ENCODE measurements at places on chromosomes 4 and X.

DNA sequence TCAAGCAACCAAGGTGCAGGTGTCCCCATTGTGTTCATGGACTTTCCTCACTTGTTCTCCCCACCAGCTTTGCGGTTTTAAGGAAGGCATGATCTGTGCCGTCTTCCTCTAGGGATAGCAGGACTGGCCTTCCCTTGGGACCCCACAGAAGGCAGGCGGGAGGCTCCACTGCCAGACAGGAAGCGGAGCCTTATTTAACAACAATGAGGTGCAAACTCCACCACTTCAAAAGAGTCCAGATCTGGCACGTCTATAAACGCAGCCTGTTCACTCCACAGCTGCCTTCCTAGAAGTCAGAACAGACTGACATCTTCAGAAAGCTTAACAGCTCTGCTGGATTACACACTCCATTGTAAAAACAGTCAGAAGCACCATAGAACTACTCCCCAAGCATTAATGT, 1.7 kb upstream of the GPR143 start:
- no peak for DNase-seq

GRCh38 chrX:38839944-38840343, 38.7 kb downstream of the MID1IP1 start:
- DNase-seq, result no peak

DNA sequence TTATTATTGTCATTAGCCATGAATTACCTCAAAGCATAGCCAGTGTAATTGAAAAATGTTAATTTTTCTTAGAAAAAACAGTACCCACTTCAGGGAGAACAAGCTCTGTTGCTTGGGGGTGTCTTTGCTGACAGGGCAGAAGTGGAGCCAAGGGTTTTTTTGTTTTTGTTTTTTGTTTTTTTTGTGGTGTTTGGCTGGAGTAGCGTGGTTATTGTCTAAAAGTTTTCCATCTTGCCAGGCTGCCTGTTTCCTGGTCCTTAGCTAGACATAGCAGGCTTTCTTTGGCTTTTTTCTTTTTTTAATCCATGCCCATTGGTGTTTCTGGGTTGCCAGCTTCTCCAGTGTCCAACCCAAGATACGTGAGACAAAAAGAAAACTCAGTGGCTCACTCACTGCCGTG, 61.5 kb downstream of the CASP3 start:
- no peak for DNase-seq

DNA sequence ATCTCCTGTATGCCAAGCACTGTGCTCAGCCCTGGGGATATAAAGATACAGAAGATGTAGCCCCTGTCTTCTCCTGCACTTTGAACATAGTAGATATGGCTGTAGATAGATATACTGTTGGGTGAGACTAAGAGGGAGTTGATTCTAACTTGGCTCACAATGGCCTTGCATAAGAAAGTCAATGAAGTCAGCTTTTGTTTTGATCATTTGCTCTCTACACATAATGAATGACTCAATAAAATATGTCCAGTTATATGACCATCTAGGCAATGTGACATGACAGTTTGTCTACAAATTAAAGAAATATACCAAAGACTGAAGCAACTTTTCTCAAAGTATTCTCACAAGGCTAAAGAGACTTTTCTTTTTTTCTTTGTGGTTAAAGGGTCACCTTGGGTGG, 147.6 kb upstream of the DIPK2B start:
- no peak for DNase-seq

DNA sequence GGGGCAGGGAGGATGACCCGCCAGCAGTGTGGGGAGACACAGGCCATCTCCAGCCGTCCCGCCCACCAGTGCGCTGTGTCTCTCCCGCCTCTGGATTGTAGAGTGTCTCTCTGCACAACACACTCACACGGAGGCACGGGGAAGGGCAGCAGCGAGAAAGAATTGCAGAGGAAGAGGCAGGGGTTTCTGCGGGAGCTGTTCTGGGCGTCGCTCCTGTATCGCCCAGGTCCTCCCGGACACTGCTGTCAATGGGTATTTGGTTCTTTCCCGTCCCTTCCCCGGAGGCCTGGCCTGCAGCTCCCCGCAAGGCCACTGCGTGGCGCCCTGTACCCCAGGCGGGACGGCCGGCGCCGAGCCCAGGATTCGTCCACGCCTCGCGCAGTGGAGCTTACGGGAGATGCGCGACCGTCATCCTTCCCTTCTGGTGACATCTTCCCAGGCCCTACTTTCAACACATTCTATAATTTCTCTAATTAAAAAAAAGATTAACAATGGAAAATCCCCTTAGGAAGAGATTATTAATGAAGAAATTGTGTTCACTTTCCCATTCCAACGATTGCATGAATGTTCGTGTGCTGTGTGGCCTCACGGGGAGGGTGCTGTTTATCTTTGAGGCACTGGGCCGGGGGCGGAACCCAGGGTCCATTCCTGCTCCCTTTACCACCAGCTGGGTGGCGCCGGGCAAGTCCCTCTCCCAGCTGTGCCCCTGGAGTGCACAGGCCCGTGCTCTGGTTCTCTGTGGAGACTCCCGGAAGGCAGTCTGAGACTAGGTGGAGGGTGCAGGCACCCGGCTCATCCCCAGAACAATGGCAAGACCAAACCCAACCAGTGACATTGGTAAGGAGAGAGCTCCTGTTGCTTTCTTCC, 95.7 kb downstream of the CPZ start:
- no peak for DNase-seq

- no peak for DNase-seq
Measured at GRCh38 chrX:56281789-56282188, 49.6 kb downstream of the KLF8 start.

DNA sequence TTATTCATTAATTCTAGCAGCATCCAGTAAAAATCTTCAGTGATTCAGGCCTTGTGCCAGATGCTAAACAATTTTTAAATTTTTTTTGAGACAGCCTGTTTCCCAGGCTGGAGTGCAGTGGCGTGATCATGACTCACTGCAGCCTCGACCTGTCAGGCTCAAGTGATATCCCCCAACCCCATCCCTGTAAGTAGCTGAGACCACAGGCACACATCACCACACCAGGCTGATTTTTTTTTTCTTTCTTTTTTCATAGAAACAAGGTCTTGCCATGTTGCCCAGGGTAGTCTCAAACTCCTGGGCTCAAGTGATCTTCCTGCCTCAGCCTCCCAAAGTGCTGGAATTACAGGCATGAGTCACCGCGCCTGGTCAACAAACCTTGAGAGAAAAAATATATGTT, 705.5 kb downstream of the ARAP2 start:
- DNase-seq, result no peak

- DNase-seq, result no peak
Measured at GRCh38 chr4:56668267-56668666, 12.8 kb downstream of the HOPX start.

DNA sequence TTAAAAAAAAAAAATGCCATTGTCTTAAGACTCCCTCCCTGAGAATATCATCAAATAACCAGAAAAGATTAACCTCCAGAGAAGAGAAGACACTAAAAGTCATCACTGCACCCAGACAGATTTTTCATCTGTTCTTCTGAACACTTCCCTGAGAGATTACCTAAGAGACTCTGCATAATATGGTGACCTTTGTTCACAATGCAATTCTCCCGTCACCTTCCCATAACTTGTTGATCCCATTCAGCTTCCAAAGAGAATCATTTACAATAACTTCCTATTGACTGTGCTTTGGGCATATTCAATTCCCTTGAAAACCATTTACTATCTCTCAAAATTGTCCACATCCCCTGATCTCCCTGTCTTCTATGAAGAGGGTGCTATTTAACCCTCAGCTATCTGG, 85.1 kb upstream of the SMAD1 start:
- DNase-seq, result no peak

- no peak for DNase-seq
Measured at GRCh38 chr4:105277702-105278101, 131.0 kb downstream of the TET2 start.

GRCh38 chrX:43552156-43552555, 103.9 kb upstream of the MAOA start:
- no peak for DNase-seq

DNA sequence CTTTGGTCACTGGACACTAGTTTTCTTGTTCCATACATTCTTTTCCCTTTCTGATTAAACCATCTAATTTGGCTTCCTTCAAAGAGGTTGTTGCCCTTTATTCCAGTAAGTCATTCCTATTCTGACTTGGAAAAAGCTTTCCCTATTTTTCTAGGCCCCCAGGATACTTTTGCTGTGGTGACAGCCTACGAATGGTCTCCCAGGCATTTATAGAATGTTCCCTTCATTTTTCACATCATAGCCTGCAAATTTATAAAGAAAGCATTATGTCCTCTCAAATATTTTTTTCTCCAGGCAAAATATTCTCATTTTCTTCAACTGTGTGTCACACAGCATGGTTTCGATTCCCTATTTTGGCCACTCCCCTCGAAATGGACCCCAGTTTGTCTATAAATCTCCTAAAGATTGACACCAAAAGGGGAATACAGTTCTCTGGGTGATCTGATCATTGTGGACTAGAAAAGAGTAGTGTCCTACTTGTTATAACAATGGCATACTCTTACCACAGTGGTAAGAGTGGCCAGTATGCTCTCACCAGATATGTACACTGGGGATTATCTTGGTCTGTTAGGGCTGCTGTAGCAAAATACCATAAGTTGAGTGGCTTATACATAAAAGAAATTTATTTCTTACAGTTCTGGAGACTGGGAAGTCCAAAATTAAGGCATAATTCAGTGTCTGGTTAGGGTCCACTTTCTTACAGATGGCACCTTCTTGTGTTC, 41.5 kb upstream of the BMP2K start:
- DNase-seq, result no peak

DNA sequence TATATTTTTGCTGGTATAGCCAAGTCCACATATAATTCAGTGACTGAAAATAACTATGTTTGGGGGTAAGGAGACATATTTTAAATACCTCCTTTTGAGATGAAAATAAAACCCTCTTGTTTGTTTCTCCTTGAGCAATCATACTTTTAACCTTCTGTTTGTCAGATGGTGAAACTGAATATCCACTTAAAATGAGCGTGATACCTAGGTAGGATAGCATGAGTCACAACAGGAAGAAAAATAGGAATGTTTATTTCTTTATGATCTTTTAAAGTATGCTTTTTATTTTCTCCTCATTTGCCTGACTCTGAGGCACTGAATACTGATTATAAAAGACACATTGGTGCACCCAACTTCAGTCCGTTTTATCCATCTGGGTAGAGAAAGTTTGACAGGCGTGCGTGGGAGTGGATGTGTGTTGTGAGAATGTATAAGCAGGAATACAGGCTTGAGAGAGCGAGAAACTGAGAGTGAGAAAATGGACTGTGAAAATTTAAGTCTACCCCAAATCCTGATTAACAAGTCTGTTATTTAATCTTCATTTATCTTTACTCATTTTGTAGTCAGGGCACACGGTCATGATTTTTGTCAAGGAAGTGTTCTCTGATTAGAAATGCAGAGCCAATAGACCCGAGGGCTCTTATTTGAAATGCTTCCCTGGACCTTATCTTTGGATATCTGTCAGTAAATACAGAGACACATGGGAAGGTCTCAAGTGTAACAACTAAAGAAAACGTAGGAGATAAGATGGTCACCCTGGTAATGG, 62.1 kb upstream of the ANTXR2 start:
- no peak for DNase-seq

GRCh38 chr4:73447671-73448070, 11.7 kb downstream of the AFP start:
- DNase-seq, result no peak

DNA sequence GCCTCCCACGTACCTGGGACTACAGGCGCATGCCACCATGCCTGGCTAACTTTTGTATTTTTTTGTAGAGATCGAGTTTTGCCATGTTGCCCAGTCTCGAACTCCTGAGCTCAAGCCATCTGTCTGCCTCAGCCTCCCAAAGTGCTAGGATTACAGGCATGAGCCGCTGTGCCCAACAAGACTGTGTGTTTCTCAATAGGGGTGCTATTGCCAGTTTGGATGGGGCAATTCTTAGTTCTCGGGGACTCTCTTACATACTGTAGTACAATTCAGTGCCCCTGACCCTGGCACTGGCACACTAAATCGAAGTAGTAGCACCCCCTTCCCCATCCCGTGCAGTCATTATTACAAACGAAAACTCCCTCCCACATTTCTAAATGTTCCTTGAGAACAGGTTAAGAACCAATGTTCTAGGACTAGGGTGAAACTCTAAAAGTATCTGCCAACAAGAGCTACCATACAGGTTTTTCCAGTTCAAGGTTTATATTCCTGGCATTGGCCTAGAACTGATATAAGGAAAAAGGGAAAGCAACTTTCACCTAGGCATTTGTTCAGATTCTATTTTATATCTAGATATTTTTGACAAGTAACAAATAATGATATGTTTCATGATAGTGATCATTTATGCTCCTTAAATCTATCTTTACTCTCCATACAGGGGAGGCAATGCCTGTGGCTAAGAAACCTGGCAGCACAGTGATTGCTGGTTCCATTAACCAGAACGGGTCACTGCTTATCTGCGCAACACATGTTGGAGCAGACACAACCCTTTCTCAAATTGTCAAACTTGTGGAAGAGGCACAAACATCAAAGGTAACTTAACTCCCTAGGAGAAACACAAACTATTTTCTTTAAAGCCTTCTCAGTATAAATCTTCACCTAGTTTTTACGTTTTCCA, 50.4 kb upstream of the PGAM4 start:
- no peak for DNase-seq

- no peak for DNase-seq
Measured at GRCh38 chrX:128464116-128464515, 411.9 kb upstream of the ACTRT1 start.

- no peak for DNase-seq
Measured at GRCh38 chr4:150581641-150582051, 305 bp upstream of the MAB21L2 start.

- DNase-seq, result no peak
Measured at GRCh38 chr4:149113804-149114430, 671.7 kb upstream of the NR3C2 start.

DNA sequence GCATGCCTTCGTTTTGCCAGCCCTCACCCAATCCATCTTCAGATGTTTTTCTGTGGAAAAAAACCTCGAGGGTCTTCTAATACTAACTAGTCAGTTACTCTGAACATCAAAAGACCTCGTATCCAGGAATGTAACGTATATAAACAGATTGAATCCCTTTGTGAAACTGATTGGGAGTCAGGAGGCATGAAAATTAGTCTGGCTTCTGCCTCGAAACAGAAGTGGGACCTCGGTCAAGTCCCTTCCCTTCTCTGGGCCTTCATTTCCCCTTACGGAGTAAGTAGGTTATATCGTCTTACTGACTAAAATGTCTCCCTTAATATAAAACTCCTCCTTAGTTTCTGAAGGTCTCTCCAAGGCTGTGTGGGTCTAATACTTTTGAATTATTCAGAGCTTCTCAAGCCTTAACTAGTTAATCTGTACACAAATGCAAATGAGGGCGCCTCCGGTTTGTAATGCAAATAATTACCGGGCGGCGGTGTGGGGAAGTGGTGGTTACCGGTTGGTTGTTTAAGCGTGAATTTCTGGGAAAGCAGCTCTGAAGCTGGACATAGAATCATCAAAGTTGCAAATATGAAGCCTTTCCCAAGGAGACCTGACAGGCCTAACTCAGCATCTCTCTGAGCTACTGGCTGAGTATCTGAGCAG, 11.4 kb upstream of the NKRF start:
- DNase-seq, result no peak

- DNase-seq, result no peak
Measured at GRCh38 chr4:112968451-112969159, 80.8 kb upstream of the ANK2 start.
